ENCODE measurements at places on chromosomes 5 and 9.

GRCh38 chr9:107218829-107219485, 64.1 kb upstream of the RAD23B start:
- no peak for DNase-seq

- DNase-seq, result no peak
Observed at GRCh38 chr5:53777864-53778618, 217.6 kb downstream of the NDUFS4 start.

DNA sequence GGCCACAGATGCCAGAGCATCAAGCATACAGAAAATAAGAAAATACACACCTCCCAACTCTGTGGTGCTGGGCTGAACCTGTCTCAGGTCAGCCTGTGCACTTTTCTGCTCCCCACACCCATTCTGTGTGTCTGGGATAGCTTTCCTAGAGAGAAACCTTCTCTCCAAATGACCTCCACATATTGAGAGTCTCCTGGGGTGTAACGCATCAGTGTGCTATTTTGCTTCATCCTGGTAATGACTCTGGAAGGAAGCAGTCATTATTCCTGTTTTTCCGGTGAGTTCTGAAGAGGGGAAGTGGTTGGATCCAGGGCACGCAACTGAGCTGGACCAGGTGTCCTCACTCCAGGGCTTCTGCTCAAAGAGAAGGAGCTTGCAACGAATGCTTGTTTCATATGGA, 73.2 kb upstream of the SH3PXD2B start:
- DNase-seq, result no peak

- DNase-seq, result no peak
Observed at GRCh38 chr9:131818089-131818488, 78.2 kb upstream of the RAPGEF1 start.

- DNase-seq, result peak; percentile 46
Observed at GRCh38 chr9:135501261-135502167, 1.0 kb downstream of the MRPS2 start.

GRCh38 chr9:25864509-25864908, 186.3 kb upstream of the TUSC1 start:
- DNase-seq, result no peak

Data from right lobe of liver (tissue), 6 donors.